ENCODE measurements at places on chromosomes 12 and 14.

DNA sequence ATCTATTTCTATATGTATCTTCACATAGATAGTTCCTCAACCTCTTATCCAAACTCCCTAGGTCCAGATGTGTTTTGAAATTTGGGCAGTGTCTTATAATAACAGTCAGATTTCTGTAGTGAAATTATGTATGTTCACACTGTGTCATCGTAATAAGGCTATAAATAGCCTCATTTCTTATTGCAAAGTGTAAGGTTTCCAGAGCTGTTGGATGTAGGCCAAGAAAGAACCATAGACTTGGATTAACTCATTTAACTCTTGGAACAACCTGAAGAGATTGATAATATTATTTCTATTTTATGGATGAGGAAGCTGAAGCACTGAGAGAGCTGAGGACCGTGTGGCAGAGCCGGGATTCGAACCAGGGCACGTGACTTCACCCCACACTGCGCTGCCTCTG lies 49.0 kb upstream of the PIWIL1 start:
- no peak for DNase-seq

DNA sequence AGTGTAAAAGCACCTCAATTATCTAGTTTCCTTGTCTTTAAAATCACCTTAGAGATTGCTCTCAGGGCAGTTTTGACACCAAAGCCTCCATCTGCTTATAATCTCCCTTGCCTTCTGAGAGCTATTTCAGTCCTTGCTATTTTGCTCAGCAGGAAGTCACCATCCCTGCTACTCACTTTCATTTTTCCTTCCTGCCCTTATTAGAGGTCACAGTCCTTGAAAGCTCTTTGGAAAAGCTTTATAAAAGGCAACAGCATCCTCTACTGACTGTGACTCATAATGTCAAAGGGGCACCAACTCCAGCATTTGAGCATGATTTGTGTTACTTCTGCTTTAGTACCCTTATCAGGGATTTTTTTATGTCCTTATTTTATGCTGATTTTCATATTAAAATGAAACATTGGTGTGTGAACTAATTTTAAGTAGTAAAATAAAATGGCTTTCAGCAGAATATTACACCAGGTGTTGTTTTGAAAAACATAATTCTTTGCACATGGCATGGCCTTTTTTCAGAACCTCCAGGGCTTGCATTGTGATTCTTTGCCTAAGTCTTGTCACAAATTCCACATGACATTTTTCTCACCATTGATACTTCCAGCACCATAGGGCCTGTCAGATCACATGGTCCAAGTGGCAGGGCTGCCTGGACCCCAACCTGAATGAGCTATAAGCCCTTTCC lies 213.0 kb downstream of the ADAMTS20 start:
- peak; percentile 95 for DNase-seq

DNA sequence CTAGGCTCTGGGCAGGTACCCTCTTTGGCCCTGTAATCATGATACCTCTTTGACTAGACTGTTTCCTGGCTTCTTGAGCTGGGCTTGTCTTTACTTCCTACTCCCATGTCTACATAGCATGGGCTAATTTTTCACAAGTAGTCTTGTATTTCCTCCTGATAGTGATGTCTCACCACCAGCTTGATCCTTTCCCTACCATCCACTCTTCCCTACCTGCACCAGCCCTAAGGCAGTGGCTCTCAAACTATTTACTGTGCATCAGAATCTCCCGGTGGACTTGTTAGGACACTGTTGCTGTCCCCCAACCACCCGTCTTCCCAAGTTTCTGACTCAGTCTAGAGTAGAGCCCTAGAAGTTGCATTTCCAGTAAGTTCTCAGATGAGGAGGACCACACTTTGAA lies 162.7 kb upstream of the AMIGO2 start:
- no peak for DNase-seq

GRCh38 chr12:3243376-3244084 lies 166.4 kb downstream of the TSPAN9 start:
- DNase-seq = no peak

DNA sequence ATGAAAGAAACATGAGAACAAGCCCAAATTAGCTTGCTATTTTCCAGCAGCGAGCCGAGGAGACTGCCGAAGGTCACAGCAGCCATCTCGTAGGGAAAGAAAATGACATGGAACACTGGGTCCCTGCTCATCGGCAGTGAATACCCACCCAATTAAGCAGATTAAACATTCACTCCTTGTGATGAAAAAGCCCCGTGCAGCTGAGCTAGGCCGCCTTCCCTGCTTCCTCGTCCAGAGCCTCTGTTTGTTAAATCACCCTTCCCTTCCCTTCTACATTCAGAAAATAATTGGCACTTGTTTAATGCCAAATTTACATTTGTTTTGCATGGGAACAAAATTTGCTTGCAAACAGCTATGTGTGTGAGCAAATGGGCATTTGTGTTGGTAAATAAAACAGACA lies 342.5 kb downstream of the RMST start:
- peak; percentile 10 for DNase-seq

DNA sequence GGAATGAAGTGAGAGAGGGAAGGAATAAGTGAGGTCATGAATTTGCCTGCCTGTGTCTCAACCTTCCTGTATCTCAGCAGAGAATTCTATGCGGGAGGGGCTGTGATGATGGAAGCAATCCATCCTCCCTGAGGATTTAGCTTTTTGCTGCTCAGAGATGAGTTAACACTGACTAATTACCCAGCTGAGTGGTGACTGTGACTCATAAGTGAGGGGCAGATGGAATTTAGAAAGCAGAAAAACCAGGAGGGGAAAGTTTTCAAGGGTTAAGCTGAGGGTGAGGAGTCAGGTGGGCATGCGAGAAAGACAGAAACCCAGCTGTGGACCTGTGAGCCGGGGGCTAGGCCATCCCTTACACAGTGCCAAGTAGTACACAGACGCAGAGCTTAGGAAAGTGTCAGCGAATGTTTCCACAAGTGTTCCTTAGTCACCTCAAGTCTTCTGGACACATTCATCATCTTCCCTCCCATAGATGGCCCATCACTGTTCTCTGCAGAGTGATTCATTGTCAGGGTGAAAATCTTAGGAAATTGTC lies 277.9 kb downstream of the IPO8 start:
- peak; percentile 70 for DNase-seq

DNA sequence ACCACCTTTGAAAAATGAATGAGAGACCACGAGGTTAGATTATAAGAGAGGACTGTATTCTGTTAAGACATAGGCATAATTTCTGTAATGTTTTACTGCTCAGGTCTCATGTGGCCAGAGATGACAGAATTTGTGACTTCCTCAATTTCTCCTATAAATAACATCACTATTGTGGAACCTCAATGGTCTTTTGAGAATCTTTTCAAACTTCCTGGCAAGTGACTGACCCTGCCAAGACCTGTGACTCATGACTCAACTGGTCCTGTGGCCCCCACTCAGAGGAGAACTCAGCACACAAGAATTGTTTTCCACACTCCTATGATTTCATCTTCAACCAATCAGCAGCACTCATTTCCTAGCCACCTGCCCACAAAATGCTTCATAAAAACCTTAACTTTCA lies 508.2 kb upstream of the ATP2B1 start:
- no peak for DNase-seq

DNA sequence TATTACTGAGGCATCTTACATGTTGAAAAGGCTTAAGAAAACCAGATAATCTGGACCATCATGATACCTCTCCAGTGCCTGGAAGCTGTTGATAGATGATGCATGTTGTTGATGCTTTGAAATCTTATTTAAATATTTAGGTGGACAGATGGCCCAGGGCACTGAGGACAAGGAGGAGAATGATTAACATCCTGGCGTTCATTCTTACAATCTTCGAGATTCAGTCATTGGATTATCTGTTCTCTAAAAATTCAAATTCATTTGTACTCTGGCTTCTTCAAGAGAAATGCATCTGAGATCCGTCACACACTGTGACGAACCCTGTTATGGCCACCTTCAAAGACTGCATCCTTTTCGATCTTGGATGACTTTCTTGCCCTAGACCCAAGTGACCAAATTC lies 121.3 kb upstream of the IGF1 start:
- no peak for DNase-seq
